Body of pancreas (tissue), 4 donors: ENCODE measurements at places on chromosomes 12 and 14.
A peak's percentile ranks its signal among the peaks of the same experiment; 100 is the strongest.

- no peak for DNase-seq
Measured at GRCh38 chr14:61394542-61394941, 73.2 kb downstream of the PRKCH start.

- no peak for DNase-seq
Measured at GRCh38 chr12:63964301-63964700, 119.8 kb downstream of the SRGAP1 start.

DNA sequence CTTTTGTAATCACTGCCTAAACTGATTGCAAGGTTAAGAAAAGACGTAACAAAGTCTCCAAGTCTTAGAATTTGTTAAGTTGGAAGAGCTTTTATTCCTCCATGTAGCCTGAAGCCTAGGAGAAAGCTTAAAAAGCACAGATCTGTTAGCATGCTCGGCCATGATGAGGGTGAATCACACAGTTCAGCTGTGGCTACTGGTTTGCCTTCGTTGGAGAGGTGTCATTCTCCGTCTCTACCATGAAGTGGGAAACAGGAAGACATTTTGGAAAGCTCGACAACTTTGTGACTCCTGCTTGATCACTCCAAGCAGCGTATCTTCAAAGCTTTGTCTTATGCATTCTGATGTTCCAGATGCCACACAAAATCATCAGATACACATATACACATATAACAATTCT lies 27.1 kb downstream of the DCP1B start:
- DNase-seq = no peak

DNA sequence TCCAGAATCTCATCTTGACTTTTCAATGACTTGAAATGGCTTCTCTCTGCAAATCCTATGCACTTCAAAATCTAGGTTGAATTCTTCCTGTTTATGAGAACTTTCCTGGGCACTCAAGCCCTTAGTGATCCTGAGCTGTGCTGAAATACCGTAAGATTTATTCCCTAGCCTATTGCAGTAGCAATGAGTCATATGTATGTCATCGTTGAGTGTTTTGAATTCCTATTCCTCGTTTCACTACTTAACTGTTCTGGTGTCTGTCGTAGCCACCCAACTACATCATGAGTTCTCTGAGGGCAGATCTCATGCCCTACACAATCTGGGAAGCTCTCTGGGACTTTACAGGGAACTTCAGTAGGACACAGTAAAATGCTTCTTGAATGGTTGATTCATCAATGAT lies 190.8 kb upstream of the TMEM132C start:
- DNase-seq = no peak

GRCh38 chr12:128693771-128694170 lies 130.0 kb downstream of the SLC15A4 start:
- DNase-seq = no peak

- DNase-seq = no peak
Measured at GRCh38 chr14:90400904-90401561, 4.2 kb downstream of the CALM1 start.

GRCh38 chr12:98453070-98453469 lies 62.3 kb upstream of the TMPO start:
- DNase-seq = no peak

- no peak for DNase-seq
Measured at GRCh38 chr12:43976027-43976426, 140.1 kb downstream of the TMEM117 start.

DNA sequence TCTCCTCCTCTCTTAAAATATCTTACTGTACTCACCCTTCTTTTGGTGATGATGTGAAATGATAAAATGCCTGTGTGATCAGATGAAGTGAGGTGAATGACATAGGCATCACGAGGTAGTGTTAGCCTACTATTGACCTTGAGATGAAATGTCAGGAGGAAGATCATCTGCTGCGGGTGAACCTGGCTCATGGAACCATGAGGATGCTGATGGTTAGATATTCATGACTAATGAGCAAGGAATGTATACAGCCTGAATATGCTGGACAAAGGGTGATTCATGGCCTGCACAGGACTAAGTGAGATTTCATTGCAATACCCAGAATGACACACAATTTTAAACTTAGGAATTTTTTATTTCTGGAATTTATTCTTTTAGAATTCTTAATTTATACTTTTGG lies 89.6 kb downstream of the DAAM1 start:
- no peak for DNase-seq

DNA sequence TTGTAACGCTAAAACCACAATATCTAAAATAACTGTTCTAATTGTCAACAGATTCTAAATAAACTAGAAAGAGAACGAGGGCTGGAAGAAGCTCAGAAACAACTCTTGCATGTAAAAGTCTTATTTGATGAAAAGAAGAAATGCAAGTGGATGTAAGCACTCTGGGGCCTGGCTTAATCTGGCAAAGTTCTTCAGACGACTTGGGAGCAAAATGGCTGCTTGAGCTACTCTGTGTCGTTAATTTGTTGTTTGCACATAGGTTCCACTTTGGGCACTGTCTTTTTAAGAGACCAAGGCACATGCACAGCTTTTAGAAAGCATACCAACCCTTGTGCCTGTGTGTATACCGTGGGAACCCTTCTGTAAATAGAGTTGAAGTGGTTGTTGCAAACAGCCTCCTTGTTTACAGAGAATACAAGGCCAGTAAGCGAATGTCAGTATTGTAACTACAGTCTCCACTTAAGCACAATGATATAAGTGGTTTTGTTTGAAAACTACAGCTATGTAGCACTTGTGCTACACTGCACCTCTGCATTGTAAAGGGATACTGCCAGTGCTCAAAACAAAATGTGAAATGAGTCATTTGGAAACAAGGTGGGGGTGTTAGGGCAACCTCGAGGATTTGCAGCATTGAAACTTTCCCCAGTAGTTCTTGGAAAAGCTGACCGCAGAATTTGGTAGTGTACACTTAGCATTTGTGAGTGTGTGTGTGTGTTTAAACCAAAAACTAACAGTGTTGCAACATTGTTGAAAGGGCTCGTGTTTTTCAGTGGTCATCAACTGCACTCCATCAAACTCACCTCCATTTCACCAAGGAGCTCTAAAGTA lies 154.3 kb downstream of the CEP83 start:
- no peak for DNase-seq

DNA sequence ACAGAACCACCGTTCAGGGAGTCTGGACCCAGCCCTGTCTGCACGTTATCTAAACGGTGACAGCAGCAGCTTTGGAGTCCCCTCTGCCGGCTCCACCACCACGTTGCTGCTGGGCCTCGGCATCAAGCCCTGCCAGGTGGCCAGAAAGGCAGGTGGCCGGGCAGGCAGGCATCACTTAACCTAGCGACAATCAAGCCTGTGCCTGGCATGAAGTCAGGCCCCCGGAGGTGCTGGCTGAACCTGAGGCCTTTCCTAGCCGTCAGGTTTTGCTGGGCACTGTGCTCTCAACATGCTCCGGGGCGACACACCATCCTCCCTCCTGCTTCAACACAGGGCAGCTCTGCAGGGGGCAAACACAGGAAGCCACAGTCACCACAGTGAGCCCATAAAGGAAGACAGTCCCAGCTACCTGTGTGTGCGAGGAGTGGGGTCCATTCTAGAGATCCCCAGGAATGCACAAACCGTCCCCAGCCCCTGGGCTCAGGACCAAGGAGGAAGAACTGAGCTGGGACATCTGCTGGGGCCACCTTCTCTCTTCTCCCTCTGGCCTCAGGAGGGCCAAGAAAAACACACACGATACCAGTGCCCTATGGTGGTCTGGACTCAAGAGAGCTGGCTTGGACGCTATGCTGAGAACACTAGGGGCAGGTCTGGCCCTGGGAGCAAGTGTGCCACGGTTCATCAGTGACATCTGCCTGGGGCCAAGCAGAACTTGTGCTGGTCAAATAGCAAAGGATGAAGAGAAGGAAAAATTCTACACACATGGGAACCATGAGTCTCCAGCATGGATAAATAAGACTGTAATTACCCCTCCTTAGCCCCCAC lies 44.7 kb downstream of the CCDC88C start:
- DNase-seq = peak; percentile 73

GRCh38 chr14:96202441-96203094 lies 2.1 kb upstream of the BDKRB2 start:
- DNase-seq = no peak

GRCh38 chr12:1216560-1216959 lies 225.5 kb downstream of the ERC1 start:
- DNase-seq = no peak

DNA sequence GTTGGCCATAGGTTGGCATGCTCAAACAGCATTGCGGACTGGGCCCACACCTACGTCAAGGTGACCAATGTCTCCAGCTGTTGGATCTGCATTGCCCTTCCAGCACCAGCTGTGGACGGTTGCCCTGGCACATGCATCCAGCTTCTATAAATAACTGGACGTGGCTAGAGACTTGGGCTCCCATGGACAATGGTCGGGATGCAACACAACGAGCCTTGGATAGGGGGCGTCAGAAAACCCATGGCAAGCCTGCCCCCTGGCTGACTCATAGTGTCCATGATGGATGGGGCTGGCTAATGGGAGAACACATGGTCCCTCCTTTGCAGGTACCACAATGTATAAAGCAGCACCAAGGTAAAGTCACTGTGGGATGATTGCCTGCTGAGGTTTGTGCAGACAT lies 331.6 kb upstream of the FAR2 start:
- no peak for DNase-seq

GRCh38 chr14:83300476-83301064 lies 1766.9 kb upstream of the SEL1L start:
- DNase-seq = no peak

- DNase-seq = no peak
Measured at GRCh38 chr12:6315704-6316597, 5.5 kb downstream of the PLEKHG6 start.

DNA sequence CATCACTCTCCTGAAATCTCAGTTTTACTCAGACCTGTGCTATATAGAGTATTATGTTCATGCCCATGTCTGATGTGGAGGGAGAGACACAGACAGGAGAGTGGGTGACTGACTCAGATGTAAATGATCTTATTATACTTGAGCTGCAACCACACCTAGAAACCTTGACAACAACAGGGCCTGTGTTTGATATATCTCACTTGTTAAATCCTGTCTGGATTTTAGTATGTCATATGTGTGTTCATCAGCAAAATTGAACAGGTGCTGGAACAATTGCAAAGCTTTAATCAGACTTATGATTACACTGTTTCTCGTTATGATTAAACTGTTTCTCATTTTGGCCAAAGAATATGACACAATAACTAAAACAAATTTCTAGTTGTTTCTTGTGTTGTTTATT lies 37.7 kb downstream of the DIP2B start:
- DNase-seq = no peak

DNA sequence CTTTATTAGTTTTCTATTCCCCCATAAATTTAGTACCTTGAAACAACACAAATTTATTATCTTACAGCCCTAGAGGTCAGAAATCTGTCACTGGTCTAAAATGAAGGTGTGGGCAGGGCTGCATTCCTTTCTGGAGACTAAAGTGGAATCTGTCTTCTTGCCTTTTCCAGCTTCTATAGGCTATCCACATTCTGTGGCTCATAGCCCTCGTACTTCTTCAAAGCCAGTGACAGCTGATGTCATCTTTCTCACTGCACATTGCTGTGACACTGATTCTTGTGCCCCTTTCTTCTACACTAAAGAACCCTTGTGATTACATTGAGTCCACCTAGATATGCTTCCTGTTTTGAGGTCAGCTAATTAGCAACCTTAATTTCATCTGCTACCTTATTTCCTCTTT lies 23.2 kb upstream of the DCN start:
- no peak for DNase-seq

DNA sequence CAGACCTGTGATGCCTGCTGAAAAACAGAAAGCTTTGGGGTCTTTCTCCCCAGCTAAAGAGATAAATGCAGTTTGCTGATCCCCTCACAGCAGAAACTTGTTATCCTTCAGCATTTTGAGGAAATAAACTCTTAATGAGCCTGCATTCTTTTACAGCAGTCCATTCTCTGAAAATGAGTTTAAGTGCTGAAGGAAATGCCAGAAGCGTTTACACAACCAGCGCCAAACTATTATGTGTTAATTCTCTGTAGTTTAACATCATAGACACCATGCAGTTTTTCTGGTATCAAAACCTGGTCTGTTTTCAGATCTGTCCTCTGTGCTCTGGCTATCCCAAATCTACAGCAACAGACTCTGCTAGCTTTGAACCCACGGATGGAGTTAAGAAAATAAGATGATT lies 291.3 kb downstream of the NPAS3 start:
- no peak for DNase-seq

DNA sequence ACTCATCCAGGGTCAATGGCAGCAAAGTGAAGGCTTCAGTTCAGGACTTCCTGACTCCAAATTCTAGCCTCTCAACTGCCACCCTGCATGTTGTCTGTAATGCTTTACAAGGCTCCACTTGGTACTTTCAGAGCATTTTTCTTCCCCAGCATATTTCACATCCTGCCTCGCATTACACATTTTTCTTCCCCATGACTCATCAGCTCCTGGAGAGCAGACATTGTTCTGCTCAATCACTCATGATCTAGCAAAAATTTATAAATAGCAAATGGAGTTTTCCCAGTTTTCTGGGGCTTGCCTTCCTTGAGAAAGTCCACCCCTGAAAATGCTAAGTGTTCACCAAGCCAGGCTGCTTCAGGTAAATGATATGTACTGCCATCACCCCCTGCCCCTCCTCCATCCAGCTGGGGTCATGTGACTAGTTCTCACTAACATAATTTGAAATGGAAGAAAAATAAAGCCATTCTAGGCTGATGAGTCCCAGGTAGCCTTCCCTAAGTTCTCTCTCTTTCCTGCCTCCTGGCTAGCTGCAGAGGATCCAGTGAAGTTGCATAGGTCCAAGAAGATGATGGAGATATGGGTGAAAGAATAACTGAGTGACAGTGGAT lies 69.4 kb downstream of the ARMH4 start:
- DNase-seq = no peak

- DNase-seq = no peak
Measured at GRCh38 chr14:102346645-102347044, 16.0 kb downstream of the CINP start.

DNA sequence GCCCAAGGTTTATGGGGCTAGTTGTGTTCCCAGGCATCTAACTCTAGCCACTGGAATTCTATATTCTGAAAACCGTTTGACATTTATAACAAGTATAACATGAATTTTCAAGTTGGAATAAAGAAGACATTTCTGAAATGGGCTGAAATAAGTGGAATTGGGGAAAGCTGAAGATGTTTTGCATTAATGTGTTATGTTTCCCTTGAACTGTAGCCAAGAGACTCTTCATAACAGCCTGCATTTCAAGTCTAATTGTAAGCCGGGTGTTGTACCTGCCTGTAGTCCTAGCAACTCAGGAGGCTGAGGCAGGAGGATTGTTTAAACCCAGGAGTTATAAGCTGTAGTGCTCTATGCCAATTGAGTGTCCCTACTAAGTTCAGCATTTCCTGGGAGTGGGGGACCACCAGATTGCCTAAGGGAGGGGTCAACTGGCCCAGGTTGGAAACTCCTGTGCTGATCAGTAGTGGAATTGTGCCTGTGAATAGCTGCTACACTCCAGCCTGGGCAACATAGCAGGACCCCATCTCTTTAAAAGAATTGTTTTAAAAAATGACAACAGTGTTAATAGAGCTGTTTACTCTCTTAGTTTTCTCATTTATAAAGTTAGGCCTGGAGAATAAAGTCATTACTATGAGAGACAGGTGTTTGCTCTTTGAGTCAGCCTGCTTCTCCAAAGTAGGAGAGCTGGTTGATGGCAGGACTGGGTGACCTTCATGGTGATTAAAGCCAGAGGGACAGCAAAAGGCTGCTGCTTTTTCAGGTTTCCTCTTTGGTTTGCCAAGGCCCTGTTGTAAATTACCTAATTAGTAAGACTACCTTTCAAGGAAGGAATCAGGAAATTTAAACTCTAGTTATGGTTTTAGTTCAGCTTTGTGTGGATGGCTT lies 483.6 kb upstream of the RGS6 start:
- DNase-seq = peak; percentile 33

- no peak for DNase-seq
Measured at GRCh38 chr14:27553790-27554189, 956.0 kb upstream of the NOVA1 start.

- DNase-seq = no peak
Measured at GRCh38 chr14:77305696-77306095, 15.0 kb downstream of the POMT2 start.
